ENCODE measurements at places on chromosomes 13 and 19.

GRCh38 chr13:27359199-27359821 is 65.1 kb upstream of the GTF3A start:
- peak; percentile 68 for DNase-seq

- DNase-seq = peak; percentile 70
Measured at GRCh38 chr13:24254146-24254841, 55.1 kb upstream of the C1QTNF9 start.

GRCh38 chr19:37907735-37908455 is 887 bp downstream of the SIPA1L3 start:
- DNase-seq = no peak

- no peak for DNase-seq
Measured at GRCh38 chr13:74969419-74969818, 512.5 kb downstream of the TBC1D4 start.

GRCh38 chr13:38951525-38952313 is 38.9 kb downstream of the STOML3 start:
- DNase-seq = peak; percentile 63
